Femur (tissue), 1 donor: ENCODE measurements at places on chromosomes 5 and 9.

DNA sequence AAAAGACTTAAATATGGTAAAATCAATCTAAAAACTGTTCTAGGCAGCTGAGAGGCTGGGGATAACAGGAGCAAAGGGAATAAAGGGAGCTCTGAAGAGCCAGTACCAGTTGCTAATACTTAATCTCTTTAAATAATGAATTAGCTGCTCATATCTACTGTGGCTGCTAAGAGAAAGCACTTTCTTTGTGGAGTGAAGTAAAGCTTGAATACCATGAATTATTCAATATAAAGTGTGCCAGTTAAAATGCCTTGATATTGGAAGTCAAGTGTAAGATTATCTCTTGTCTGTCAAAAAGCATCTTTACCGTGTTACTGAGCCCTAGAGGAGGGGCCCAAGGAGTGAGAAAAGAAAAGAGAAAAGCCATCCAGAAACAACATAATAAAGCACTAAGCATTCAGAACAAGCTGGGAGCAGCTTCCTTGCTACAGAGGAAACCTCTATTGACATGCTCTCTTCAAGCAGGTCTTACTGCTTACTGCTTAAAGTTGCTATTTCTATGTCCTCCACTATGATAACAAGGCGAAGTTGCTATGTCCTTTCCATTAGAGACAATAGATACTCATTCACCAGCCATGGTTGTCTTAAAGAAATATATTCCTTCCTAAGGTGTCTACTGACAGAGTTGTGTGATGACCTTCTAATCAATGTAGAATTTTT, 297.4 kb downstream of the CETN3 start:
- no peak for DNase-seq

GRCh38 chr9:130191068-130191748, 19.0 kb downstream of the NCS1 start:
- no peak for DNase-seq

DNA sequence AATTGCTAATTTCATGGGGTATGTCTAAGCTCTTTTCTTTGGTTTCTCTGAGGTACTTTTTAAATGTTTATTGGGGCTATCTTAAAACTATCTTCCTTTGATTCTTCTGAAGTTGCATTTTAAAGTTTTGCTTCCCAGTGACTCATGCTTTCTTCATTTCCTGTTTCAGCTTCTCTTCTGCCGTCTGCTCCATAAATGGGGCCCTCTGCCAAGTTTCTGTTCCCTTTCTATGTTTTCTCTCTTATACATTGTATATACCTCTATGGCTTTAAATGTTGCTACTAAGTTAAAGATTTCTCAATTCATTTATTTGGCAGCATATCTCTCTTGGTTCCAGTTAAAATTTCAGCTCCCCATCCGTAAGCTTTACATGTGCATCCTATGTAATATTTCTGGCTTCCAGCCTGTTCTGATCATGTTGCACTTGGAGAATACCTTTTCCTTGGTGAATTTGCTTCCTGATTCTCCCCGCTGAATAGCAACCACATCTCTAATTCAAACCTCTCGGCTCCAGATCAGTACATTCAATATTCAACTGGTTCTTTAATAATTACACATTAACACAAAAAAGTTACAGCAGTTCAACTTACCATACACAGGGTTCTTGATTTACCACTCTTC, 125.3 kb downstream of the ST8SIA4 start:
- DNase-seq = peak; percentile 33

GRCh38 chr9:136086213-136086881, 8.7 kb downstream of the NACC2 start:
- peak; percentile 61 for DNase-seq

DNA sequence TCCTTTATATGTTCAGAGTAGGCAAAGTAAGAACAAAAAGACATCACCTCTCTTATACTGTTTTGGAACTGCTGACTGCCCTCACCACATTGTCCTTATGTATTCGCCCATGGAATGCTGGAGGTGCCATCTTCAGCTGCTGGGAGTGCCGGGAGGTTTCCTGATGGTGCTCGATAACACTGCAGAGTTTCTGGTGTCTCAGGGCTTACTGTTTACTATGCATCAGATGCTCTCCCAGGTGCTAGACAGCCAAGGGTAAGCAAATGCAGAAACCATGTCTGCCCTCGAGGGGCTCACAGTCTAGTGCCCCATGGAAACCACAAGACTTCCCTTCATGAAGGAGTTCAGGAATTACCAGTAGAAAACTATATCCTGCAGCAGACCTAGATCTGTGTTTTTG, 70.1 kb upstream of the SMIM23 start:
- DNase-seq = no peak

GRCh38 chr5:68476854-68477253, 261.3 kb downstream of the PIK3R1 start:
- DNase-seq = no peak

- peak; percentile 69 for DNase-seq
Observed at GRCh38 chr5:180172447-180173197, 36.4 kb downstream of the RASGEF1C start.

DNA sequence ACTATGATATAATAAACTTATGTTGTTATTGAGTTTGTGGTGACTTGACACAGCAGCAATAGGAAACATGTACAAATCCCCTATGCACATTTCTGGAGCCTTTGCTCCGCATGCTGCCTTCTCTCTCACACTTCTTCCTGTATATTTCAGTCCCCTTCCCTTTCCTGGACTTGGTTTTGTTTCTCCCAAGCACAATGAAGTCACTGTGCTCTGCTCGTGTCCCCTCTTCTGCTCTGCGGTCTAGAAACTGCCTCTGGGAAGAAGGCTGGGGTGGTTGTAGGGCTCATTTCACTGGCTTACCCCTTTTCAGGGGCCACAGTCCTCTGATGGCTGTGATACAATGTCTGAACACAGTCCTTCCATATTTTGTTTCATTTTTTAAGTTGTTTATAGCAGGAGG, 15.7 kb upstream of the FGD3 start:
- DNase-seq = no peak

- DNase-seq = no peak
Observed at GRCh38 chr5:59326596-59326995, 566.9 kb downstream of the PDE4D start.

DNA sequence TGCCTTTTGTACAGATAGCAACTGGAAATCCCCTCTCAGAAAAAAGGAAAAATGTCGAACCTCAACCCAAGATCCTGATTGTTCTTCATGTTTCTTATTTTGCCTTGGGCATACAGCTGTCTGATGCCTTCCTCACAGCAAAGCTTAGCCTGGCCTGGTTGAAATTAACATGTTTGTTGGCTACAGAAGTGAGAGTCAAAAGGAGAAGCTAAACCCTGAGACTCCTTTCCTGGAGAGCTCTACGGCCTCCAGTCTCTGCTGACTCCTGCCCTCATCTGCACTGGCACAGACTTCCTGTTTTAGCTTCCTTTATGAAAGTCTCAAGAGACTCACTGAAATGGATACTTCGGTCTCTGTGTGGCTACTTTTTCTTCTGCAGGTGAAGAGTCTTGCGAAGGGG, 186.7 kb downstream of the PARP8 start:
- DNase-seq = peak; percentile 37

GRCh38 chr5:16596581-16596940, 20.2 kb downstream of the RETREG1 start:
- no peak for DNase-seq

DNA sequence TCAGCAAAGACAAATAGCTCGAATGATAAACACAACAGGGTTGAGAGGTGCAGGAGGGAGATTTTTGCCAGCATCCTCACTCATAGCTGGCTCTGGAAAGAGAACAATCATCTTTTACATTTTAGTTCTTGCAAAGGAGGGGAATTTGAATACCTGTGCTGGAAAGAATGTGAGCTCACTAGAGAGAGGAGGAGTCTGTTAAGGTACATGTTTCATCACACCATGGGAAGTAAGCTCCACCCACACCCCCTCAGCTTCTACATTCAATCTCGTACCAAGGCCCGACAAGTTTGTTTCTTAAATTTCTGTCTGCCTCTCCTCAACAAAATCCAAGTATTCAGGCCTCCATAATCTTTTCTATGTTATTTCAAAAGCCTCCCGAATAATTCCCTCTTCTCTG, 254.6 kb downstream of the BRINP1 start:
- no peak for DNase-seq

- no peak for DNase-seq
Observed at GRCh38 chr9:84394036-84394435, 53.5 kb upstream of the SLC28A3 start.

GRCh38 chr5:169263591-169263990, 37.3 kb downstream of the SLIT3 start:
- DNase-seq = no peak

- no peak for DNase-seq
Observed at GRCh38 chr9:96087669-96088299, 212.3 kb downstream of the ERCC6L2 start.

- no peak for DNase-seq
Observed at GRCh38 chr9:1171546-1171945, 121.4 kb downstream of the DMRT2 start.

DNA sequence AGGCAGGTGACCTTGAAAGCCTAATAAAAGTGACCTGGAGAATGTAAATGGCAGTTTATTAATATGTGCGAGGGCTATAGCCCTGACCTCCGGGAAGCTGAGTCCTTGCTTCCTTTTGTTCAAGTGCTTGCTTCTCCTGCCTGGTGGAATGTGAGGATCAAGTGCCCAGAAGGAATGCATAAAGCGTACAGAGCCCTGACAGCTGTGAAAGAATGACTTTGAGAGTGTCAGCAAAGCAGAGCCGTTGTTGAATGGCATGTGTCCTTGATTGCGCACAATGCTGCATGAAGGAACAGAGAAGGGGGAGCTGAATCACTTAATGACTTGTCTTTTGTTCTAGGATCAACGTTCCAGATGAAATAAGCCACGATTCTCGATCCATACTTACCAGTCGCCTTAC, 133.0 kb downstream of the SLF1 start:
- no peak for DNase-seq

GRCh38 chr5:160293901-160294561, 18.3 kb downstream of the CCNJL start:
- no peak for DNase-seq

DNA sequence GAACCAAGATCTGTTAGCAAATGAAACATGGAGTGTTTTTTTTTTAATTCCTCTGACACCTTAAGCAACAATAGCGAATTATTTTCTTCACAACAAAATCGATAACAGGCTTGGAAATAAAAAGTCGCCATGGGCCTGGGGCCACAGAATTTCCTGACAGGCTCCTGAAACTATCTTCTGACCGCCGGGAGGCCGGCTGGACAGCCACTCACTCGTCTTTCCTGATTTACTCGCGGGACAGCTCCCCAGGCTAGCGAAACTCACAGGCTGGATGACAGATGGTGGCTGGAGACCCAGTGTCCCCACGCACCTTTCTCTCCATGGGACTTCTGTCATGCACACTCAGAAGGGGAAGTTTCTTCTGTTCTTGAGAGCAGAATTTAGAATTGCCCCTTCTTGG, 143.3 kb upstream of the IRX2 start:
- DNase-seq = no peak

DNA sequence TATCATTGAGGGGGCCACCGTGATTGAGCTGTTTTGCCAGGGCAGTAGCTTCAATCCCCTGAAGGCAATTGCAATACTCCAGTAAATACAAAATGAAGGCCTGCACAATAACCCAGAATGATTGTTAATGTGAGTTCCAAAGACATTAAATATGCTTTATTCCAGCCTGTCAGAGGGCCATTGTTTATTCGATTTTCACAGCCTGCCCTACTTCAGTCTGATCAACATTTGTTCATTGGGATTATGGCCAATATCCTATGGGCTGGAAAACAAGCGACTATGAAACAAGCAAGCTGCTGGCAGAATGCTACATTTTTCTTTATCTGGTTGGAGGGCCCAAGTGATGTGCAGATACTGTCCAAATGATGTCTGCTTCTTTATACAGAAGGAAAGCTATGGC, 543.1 kb downstream of the TLE1 start:
- DNase-seq = no peak

DNA sequence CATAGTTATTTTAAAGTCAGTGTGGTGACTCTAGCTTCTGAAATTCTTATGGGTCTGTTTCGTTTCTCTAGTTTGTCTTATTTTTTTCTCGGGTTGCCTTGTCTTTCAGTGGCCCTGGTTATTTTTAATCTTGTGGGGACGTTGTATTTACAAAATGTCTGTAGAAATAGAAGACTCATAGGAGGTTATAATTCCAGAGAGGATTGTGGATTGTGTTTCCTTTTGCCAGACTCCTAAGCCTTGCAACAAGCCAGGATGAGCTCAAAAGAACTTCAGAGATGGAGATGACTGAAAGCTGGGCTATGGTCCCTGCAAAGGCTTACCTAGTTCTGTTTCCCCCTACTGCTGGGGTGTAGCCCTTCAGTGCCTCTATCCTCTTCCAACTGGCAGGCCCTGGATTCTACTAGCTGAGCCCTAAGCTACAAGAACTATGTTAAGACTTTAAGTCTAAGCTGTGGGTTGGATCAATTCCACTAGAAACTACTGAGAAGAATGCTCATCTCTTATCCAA, 32.2 kb upstream of the LECT2 start:
- no peak for DNase-seq

- DNase-seq = no peak
Observed at GRCh38 chr5:157159209-157159751, 6.8 kb downstream of the GARIN3 start.

DNA sequence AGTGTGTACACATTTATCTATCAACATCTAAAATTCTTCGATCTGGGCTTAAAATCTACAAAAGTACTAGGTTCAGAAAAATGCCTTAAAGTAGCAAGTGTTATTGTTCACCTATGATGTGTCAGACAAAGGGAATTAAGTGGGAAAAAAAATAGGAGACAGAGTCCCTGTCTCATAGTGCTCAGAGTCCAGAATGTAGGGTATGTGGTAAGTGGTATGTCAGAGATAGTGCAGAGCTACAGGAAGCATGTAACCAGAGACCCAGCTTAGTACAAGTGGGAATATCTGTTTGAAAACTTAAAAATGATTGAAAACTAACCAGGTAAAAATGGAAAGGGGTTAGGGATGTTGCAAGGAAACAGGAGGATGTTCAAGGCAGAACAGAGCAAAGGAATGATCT, 482.8 kb downstream of the ELAVL2 start:
- DNase-seq = no peak
